ENCODE measurements at places on chromosomes 5 and 9. TPM values are rescaled to one million over a fixed set of nuclear protein-coding genes. Genes with fewer than 3 reads are reported as not detected.

SHOC1 gene
- total RNA-seq: not detected

SLC6A7 gene
- not detected for total RNA-seq

CHD1 gene
- total RNA-seq: 30.1 TPM

TEX48 gene
- total RNA-seq: not detected

CCL27 gene
- total RNA-seq: 0.22 TPM

CD72 gene
- not detected for total RNA-seq

BHMT2 gene
- total RNA-seq: not detected

All from A549 treated with RU486 at 1 μM for 4 hours (cell line).